ENCODE measurements at places on chromosomes 16 and 17.

- no peak for DNase-seq
Observed at GRCh38 chr16:20191566-20191965, 117.9 kb upstream of the GPR139 start.

- DNase-seq = no peak
Observed at GRCh38 chr17:67606471-67606870, 111.3 kb upstream of the NOL11 start.

DNA sequence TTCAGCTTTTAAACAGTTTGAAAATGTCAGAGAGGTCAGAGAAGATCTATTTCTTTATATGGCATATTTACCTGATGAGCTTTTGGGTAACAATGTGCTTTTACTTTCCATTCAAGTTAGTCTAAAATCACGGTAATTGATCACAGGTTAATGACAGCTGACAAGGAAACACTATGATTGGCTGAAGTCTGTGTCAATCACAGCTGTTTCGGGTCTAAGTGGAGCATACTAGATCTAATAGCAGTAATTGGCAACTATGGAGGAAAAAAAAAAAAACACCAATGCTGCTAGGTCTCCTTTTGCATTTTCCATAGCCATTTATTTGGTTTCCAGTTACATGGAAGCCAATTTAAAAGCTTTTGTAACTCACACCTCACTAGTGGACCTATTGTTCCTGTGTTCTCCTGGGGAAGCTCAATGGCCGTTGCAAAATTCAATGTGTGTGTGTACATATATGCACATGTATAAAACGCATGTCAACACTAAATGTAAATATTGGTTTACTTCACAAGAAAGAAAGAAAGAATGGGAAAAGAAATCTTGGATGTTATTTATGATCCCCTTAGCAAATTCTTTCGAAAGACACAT lies 568.3 kb upstream of the ZFHX3 start:
- DNase-seq = no peak

DNA sequence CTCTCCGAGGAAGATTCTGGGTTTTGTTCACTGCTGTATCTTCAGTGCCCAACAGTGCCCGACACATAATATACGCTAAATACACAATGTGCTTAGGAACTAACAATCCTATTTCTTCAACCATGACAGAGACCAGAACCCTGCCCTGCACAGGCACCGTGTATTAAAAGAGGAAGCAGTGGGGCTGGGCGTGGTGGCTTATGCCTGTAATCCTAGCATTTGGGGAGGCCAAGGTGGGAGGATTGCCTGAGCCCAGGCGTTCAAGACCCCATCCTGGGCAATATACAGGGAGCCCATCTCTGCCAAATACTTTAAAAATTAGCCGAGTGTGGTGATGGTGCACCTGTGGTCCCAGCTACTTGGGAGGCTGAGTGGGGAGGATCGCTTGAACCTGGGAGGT lies 19.3 kb downstream of the ARL2BP start:
- no peak for DNase-seq

DNA sequence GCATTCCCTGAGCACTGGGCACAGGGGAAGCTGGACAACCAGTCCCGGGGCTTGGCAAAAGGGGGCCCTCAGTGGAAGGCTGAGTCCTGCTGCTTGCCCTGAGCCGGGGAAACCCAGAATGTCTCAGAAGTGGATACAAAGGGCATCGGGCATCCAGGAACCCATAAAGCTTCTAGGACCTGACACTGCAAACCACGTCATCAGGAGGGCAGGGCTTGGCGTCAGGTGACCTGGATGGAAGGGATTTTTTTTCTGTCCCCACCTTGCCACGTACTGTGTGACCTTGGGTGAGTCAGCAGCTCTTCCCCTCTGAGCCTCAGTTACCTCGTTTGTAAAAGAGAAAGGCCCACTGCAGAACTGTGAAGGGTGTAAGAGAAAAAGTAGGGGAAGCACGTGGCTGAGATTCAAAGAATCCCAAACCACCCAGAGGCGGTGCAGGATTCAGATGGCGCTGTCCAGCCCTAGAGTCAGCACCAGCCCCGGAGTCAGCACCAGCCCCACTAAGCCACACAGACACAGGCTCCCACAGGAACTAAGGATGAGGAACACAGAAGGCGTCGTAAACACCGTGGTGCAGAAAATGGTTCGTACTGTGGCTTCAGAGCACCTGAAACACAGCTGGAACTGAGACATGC lies 53.7 kb downstream of the C16orf95 start:
- no peak for DNase-seq

DNA sequence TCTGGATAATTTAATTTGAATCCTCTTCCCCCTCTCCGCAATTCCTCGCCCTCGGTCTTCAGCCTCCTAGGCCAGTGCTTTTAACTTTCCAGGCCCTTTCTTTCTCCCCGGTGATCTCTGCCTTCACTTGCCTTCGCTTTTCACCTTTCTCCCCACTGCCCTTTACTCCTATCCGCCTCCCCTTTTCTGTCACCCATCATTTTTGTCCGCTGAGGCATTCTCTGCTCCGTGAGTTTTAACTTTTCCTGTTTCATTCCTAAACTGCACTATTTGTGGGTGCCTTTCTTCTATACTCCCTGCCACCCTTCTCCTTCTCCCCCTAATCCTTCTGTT lies 729 bp downstream of the LONP2 start:
- no peak for DNase-seq

DNA sequence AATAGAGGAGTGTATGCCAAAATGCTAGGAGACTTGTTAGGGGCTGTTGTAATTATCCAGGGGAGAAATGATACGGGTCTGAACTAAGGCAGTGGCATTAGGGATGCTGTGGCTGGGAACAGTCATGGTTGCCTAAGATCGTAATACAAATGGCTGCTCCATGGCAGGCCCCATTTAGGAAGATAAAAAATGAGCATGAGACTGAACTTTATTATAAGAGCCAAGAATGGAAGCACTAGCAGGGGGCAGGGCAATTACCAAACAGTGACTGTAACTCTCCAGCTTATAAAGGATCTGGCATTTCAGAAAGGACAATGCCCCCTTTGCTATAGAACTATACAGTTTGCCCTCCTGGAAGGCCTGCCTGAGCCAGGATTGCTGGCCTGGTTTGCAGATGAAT lies 503.3 kb upstream of the CDH5 start:
- DNase-seq = no peak

DNA sequence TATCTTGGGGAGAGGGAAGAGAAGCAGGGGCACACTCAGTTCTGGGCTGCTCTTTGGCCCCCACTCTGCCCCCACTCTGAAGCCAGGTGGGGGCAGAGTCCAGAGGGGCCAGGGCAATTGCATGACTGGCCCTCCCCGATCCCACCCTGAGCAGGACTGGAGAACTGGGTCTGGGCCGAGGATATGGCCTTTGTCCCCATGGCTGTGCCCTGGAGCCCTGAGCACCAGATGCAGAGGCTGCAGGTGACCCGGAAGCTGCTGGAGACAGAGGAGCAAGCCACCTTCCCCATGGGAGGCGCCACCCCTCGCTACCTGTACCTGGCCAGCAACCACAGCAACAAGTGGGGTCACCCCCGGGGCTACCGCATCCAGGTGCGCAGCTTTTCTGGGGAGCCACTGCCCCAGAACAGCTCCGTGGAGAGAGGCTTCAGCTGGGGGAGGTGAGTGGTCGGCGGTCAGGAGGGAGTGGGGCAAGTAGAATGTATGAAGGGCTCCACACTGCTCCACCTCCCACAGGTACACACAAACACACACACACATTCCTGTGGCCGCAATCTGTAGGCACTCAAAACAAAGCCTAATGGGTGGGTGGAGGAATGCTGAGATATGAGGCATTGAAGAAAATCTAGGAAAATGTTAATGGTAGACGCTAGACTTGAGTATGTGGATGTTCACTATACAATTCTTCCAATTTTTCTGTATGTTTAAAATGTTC lies 21.4 kb downstream of the AOC3 start:
- no peak for DNase-seq

- no peak for DNase-seq
Observed at GRCh38 chr17:8740486-8740885, 4.2 kb downstream of the CCDC42 start.

DNA sequence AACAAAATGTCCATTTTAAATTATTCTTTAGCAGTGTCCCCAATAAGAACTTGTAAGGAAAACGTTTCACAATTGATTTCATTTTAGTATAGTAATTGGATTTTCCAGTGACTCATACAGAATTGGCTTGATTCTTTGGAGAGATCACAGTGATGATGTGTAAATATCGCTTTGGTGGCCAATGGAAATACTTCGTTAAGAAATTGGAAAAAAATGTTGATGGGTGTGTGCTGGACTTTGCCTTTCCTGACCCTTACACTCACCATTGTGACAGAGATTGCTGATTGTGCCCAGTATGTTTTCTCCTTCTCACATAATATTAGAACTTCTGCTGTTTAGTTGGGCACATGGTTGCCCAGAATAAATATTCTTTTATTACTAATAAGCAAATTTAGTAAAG lies 7.4 kb upstream of the EFCAB13 start:
- DNase-seq = no peak

DNA sequence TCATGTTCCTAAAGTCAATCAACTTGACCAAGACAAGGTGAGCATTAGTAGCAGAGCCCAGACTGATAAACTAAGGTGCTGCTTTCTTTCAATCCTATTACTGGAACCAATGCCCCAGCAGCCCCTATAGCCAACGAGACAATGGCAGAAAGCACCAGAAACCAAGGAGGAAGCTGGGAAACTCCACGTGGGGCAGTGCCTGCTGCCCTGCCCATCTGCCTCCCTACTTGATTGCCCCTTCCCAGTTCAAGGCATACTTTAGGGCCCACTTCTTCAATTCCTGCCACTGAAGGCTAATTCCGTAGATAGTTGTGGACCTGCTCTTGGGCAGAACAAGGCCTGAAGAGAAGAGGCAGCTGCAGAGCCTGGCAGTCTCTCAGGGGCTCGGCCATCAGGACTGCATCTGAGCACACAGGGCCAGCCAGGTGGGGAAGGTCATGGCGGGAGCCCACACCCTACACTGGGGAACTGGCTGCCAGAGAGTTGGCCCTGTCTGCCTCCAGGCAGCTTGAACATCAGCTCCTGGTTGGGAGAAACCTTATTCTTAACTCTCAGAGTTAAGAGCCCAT lies 30.9 kb downstream of the WSB1 start:
- DNase-seq = no peak

- no peak for DNase-seq
Observed at GRCh38 chr16:76583466-76583865, 306.3 kb downstream of the CNTNAP4 start.

GRCh38 chr17:56754523-56755208 lies 79.1 kb downstream of the C17orf67 start:
- DNase-seq = no peak

GRCh38 chr16:14321542-14321941 lies 250.4 kb downstream of the MRTFB start:
- no peak for DNase-seq

DNA sequence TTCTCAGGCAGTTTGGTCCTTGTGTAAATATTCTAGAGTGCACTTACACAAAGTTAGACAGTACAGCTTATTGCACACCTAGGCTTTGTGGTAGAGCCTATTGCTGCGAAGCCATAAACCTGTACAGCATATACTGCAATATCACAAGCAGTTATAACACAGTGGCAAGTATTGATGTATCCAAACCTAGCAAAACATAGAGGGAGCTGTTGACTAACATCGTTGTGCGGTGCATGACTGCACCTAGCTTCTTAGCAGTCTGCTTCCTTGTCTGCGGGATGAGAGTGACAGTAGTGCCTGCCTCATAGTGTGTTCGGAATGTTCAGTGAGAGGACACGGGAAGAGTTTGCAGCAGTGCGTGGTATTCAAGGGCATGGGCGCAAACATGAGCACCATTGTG lies 78.9 kb downstream of the MPRIP start:
- no peak for DNase-seq

GRCh38 chr17:31392002-31392855 lies 754 bp downstream of the RAB11FIP4 start:
- DNase-seq = no peak

GRCh38 chr17:59620518-59621259 lies 994 bp downstream of the CLTC start:
- DNase-seq = peak; percentile 14
